ENCODE measurements at places on chromosomes 2 and 18.

DNA sequence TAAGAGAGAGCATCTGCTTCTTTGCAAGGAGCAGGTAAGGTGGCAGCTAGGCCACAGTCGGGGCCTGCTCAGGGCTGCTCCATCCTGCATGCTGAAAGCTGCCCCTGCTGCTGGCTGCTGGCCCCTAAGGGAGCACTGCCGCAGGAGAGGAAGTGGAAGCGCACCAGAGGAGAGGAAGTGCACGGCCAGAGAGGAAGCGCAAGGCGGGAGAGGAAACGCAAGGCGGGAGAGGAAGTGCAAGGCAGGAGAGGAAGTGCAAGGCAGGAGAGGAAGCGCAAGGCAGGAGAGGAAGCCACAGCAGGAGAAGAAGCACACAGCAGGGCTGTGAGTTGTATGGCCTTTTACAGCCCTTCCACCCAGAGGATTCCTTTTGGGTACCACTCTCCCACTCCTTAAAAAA is 539.0 kb upstream of the TNP1 start:
- DNase-seq, result no peak

- DNase-seq, result no peak
Observed at GRCh38 chr2:133641497-133641896, 73.2 kb upstream of the NCKAP5 start.

DNA sequence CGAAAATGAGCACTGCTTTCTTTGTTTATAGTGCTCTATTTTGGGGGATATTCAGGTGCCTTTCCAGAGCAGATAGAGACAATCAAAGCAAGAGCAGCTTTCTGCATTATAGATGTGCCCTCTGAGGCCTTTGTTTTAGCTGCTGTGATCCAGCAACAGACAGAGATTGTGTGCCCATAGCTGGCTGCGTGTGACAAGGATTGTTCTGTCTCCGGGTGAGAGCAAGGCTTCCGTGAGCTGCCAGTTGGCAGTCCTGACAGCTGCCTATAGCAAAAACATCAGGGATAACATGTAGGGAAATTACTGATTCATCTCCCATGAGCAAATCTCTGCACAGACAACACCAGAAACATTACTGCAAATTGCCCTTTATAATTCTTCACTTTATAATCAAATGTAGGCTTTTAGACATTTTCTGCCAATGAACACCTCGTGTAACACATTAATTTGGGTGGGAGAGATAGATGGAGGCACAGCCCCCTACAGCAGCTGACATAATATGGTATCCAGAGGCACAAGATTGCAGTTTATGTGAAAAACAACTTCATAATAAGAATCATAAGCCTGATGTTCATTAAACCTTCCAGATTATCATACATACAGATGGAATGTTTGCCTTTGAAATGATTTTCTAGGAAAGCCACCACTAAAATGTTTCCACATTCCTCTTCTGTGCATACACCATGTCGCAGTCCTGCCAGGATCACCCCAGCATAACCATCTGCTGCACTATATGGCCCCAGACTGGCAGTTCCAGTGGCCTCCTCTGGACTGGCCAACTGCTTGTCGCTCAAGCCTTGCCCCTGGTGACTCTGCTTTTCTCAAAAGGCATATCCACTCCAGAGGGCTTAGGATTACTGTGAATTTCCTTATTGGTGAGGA is 131.2 kb downstream of the TRIB2 start:
- DNase-seq, result no peak

DNA sequence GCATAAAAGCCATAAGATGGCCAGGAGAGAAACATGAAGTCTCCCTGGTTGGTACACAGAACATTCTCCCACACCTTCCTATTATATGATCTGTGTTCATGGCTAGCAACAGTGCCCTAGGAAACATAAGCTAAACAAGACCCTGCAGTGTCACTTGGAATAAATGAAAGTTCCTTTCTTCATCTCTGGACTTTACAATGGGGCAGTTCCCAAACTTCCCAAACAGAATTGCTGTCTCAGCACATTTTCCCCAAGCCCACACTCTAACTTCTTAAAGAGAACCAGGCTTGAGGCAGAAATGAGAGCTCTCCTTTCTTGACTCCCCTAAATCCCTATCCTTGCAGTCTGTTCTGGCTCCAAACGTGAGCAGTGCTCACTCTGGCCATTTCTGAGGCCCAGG is 173.2 kb upstream of the CREB1 start:
- DNase-seq, result no peak

DNA sequence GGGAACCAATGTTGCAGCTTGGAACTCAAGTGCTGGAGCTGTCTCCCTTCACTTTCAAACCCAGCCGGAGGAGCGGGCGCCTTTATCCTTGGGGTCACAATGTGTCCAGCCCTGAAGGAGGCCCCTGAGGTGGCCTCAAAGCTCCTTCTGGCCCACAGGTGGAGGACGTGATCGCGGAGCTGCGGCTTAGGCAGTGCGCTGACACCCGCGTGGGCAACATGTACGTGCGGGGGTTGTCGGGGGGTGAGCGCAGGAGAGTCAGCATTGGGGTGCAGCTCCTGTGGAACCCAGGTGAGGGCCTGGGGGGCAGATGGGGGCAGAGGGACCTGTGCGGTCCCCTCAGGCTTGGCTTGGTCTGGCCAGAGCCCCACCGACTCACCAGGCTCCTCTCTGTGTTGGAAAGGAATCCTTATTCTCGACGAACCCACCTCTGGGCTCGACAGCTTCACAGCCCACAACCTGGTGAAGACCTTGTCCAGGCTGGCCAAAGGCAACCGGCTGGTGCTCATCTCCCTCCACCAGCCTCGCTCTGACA is 13.5 kb downstream of the ABCG8 start:
- DNase-seq, result no peak

DNA sequence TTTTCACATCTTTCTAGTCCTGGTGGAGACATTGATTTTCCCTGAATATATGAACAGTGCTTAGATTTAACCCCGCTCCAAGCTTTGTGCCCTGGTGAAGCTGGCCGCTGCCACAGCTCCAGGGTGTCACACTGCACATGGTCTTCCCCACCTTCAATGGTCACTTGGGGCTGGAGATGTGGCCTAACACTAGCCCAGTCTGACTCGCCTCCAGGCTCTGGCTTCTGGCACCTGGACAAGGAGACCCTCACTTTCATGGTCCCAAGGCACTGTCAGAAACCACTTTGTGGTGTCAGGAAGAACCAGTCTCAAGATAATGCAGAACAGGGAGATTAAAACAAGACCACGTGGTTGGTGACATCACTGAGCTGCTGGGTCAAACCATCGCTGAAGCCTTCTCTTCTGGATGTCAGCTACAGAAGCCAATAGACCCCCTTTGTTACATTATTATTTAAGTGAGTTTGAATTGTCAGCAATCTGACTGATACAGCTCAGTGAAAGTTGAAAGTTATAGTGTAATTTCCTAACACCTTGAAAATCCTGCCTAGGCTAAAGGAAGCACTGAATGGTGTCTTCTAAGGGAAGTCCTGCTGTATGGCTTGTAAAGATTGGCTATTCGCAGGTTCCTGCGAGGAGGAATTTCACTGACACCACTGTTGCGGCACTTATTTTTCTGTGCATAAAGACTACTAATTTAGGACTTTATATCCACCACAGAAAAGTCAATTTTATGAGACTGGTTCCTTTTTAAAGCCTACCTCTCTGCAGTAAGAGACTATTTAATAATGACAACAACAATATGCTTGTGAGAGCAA is 55.0 kb upstream of the CTDP1 start:
- DNase-seq, result no peak
